Fibroblast of gingiva (primary cell): ENCODE measurements at places on chromosomes 3 and 15.

GRCh38 chr15:51022206-51022605, 72.5 kb downstream of the TNFAIP8L3 start:
- no peak for DNase-seq

DNA sequence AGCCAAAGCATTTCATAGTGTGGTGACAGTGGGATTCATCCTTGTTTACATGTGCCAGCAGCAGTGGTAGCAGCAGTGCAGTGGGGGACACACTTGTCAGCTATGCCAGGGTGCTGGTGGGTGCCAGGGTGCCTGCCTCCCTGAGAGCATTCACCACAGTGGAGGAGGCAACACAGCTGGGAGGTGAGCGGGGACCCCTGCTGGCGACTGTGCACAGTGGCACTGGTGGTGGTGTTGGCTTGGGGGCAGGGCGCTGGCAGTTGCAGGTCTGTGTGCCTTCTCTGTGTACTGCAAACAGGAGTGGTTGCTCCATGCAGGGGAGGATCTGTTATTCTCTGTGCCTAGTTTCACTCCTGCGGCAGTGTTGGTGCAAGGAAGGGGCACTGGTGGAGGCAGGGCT, 41.2 kb downstream of the CEP63 start:
- DNase-seq = no peak

GRCh38 chr3:54232618-54233017, 110.3 kb downstream of the CACNA2D3 start:
- no peak for DNase-seq

- peak; percentile 12 for DNase-seq
These were observed 43.5 kb downstream of the KY start for GRCh38 chr3:134607054-134608022.

DNA sequence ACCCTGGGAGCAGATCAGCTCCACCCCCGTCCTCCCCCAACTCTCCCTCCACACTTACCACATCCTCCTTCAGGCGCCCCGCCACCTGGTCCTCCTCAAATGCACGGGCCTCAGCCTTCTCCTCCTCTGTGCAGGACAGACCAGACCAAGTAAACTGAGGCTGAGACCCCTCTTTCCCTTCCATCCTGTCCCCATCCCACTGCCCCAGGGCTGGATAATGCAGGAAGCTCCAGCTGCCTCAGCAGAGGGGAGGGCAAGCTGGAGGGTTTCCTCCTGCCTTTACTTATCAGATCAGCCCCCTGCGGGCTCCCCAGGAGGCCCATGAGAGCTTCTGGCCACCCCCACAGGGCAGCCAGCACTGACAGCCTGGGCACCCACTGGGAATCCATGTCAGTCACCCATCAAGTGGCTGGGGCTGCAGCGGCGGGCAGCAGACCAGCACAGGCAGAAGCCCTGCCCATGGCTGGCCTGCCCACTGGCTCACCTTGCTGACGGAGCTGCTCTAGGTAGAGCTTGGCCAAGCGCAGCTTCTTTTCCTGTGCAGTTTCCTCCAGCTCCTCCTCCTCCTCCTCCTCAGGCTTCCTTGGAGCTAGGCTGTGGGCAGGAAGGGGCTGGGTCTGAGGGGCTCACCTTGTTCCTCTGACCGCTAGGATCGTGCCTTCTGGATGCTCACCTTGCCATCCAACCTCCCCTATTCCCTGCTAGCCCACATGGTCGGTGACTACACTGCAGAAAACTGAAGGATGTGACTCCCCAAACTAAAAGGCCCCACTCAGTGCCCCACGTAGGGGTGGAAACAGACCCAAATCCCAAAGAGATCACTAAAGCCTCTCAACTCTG, 3.9 kb downstream of the RRP9 start:
- no peak for DNase-seq

DNA sequence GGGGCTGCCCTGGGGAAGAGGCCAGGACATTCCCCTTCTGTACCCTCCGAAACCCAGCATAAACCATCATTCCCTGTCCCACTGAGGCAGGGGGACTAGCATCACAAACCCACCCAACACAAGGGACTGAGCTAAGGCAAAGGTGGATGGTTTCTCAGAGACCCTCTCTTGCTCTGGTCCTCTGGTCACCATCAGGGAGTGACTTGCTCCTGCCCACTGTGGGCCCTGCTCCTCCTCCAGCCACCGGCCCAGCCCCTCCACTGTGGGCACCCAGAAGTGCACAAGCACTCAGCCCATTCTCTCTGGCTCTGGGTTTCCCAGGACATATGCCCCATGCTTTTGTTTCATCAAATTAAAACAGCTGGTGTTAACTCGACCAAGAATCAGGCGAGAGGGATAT, 44.9 kb downstream of the PTH1R start:
- no peak for DNase-seq

GRCh38 chr3:98563661-98564281, 29.6 kb downstream of the CPOX start:
- peak; percentile 9 for DNase-seq

GRCh38 chr3:149600634-149601033, 57.2 kb downstream of the WWTR1 start:
- DNase-seq = no peak

- DNase-seq = no peak
These were observed 148.6 kb downstream of the MEIS2 start for GRCh38 chr15:36951731-36952247.

DNA sequence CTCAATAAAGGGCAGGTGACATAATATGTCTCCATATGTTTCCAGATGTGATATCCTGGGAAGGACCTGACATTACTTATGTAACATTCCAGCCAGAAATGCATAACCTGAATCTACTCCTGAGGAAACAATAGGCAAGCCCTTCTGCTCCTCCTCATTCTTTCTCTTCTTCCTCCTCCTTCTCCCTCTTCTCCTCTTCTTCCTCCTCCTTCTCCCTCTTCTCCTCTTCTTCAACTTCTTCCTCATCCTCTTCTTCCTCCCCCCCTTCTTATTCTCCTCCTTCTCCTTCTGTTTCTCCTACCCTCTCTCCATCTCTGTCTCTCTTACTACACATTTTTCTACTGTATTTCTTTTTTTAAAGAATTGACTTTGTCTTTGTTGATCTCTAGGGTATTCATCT, 43.5 kb upstream of the ITGA11 start:
- no peak for DNase-seq

DNA sequence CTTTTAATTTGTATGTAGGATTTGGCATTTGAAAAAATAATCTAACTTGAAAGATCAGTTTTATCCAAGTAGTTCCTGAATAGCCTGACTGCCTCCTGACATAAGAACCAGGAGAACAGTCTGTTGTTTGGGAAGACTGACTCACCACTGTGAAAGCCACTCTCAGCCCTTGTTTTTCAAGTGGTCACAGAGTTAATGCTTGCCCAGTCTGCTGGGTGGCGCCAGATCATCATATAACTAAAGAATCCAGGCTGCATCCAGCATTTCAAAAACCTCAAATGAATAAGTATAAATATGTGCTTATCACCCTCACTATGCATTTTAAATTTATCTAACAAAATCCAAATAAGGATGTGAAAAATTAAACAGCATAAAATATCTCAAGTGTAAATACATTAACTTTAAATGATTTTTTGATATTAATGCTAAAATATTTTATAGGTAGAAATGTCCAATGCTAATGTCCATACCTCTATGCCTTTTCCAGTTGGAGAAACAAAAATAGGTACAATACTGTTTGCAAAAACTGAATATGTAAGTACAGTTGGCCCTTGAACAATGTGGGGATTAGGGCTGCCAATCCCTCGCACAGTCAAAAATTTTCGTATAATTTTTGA, 26.9 kb upstream of the ZBBX start:
- peak; percentile 8 for DNase-seq
